ENCODE measurements at places on chromosomes 16 and 17. TPM values are rescaled to one million over a fixed set of nuclear protein-coding genes. Genes with fewer than 3 reads are reported as not detected.

The CSH2 gene
- polyA plus RNA-seq, result not detected

The KDM8 gene
- polyA plus RNA-seq, result 2.8 TPM

The FNDC8 gene
- polyA plus RNA-seq, result not detected

The WNK4 gene
- polyA plus RNA-seq, result 2.7 TPM

The ADAM11 gene
- 0.37 TPM for polyA plus RNA-seq

The SMCR8 gene
- polyA plus RNA-seq, result 9.1 TPM

The GRAP gene
- 0.04 TPM for polyA plus RNA-seq

The GAS7 gene
- 5.6 TPM for polyA plus RNA-seq

The PIPOX gene
- polyA plus RNA-seq, result 0.79 TPM

The CPNE7 gene
- 7.5 TPM for polyA plus RNA-seq

The POLR2A gene
- 18.4 TPM for polyA plus RNA-seq

The CACNG3 gene
- not detected for polyA plus RNA-seq

The EMC8 gene
- 31.0 TPM for polyA plus RNA-seq

The KRT25 gene
- polyA plus RNA-seq, result not detected

The OR3A1 gene
- polyA plus RNA-seq, result not detected

The CCL14 gene
- polyA plus RNA-seq, result not detected

The CDH13 gene
- polyA plus RNA-seq, result 54.8 TPM

The UTP18 gene
- 30.6 TPM for polyA plus RNA-seq

The NPIPA2 gene
- 1.1 TPM for polyA plus RNA-seq

The HOXB5 gene
- polyA plus RNA-seq, result 9.4 TPM

The ABCC11 gene
- 0.06 TPM for polyA plus RNA-seq

The THRA gene
- 25.2 TPM for polyA plus RNA-seq

The SYT17 gene
- 0.21 TPM for polyA plus RNA-seq

The STX1B gene
- polyA plus RNA-seq, result 4.8 TPM
